ENCODE measurements at places on chromosomes 13 and 19.

DNA sequence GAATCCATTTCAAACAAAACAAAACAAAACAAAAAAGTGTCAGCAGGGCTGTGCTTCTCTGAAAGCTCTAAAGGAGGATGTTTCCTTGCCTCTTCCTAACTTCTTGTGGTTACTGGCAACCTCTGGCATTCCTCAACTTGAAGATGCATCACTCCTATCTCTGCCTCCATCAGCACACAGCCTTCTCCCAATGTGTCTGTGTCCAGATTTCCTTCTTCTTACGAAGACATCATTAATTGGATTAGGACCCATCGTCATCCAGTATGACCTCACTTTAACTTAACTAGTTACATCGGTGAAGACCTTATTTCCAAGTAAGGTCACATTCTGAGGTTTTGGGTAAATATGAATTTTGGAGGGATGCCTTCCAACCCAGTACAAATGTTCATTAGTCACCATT, 33.8 kb upstream of the GTF2F2 start:
- DNase-seq, result no peak

GRCh38 chr13:53238261-53238660, 209.6 kb downstream of the OLFM4 start:
- no peak for DNase-seq

DNA sequence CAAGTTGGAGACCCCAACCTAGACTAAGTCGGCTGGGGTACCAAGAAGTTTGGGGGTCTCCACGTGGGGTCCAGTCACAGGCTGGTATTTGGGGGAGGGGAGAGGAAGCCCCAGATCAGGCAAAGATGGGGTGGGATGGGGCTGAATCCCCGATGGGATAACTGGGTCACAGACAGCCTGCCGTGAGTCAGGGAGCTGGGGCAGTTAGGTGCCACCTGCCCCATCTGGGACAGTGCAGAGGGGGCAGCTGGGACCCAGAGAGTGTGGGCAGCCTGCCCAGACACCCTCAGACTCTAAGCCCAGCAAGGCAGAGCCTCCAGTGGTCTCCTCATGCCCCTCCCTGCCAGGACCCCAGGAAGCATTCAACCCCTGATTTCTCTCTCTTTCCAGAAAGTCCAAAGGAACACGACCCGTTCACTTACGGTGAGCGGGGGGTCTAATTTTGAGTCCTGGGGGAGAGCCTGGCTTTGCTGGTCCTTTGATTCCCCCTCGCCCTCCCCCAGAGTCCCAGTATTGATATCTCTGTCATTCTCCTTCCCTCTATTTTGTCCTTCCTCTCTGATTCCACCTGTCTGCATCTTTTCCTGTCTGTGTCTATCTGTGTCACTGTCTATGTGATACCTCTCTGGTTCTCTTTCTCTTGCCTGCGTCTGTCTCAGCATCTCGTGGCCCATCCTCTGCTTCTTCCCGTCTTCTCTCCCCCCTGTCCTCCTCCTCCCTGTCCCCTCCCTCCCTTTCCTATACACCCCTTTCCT, 1.8 kb downstream of the FXYD1 start:
- DNase-seq, result no peak

GRCh38 chr19:34475026-34475974, 6.3 kb upstream of the WTIP start:
- peak; percentile 68 for DNase-seq

DNA sequence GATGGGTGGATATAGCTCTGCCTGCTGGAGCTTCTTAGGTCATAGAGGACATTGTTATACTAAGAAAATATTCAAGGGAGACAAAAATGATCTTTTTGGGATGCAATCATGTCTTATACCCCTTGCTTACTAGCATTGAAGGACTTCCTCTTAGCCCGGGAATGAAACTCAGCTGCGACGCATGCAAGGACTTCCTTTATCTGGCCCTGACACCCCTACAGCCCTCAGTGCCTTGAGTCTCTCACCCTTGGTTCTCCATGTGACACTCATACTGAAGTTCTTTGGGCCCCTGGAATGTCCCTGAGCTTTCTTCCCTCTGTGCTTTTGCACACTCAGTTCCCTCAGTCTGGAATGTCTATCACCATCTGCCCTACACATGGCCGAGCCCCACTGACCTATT, 72.5 kb upstream of the MTIF3 start:
- DNase-seq, result peak; percentile 46

GRCh38 chr19:2680808-2681207, 21.7 kb downstream of the GNG7 start:
- no peak for DNase-seq

DNA sequence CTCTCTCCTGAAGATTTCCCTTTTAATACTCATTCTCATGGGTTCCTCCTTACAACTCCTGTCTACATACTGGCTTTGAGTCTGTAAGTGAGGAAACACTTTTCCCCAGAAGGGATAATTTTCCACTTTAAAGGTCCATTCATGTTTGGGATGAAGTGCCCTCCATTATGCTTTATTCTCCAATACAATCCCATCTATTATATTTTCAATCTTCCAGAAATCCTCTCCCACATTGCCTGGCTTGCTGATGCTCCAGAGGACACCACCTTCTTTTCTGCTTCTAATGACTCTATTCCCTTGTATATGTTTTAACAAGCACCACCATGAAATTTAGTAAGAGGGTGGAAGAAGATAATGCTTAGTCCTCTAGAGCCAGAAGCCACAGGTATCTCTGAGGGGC, 92.7 kb upstream of the NBEA start:
- DNase-seq, result no peak

- DNase-seq, result no peak
Measured at GRCh38 chr13:50326811-50327210, 311.6 kb downstream of the KCNRG start.

GRCh38 chr13:102812611-102813287, 13.8 kb downstream of the BIVM start:
- no peak for DNase-seq

DNA sequence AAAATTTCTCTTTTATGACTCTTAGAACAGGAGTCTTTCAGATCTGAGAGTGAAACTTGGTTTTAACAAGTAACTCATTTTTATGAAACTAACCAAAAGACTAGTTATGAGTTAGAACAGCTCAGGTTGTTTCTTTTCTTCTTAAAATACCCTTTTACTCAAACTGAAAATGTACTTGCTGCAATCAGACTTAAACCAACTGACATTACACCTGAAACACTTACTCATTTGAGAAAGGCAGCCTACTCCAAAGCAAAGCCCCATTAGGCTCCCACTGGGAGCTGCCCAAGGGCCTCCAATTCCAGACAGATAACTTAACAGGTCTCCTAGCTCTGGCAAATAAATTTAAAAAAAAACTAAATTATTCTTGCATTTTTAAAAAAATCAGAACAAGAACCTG, 3.6 kb downstream of the FOXO1 start:
- no peak for DNase-seq

GRCh38 chr13:29621051-29621800, 25.7 kb upstream of the SLC7A1 start:
- no peak for DNase-seq

All from SIG-M5 (cell line).